ENCODE measurements at places on chromosomes 4 and X.
A peak's percentile ranks its signal among the peaks of the same experiment; 100 is the strongest.

GRCh38 chr4:153083447-153083947, 120.7 kb upstream of the TRIM2 start:
- peak; percentile 88 for DNase-seq

GRCh38 chr4:62901101-62901500, 1508.1 kb downstream of the TECRL start:
- DNase-seq = no peak

DNA sequence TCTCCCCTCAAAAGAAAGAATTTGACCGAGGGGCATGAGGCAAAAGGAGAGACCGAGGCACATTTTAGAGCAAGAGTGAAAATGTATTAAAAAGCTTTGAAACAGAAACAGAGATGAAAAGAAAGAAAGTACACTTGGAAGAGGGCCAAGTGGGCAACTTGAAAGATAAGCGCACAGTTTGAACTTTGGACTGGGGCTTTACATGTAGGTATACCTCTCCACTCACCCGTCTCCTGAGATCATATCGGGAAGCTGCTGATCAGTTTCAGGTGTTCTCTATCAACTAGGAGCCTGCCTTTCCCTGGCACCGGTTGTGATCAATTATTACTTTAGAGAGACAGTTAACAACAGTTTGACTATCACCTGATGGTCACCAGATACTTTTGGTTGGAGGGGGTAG, 2666.5 kb downstream of the ARAP2 start:
- no peak for DNase-seq

DNA sequence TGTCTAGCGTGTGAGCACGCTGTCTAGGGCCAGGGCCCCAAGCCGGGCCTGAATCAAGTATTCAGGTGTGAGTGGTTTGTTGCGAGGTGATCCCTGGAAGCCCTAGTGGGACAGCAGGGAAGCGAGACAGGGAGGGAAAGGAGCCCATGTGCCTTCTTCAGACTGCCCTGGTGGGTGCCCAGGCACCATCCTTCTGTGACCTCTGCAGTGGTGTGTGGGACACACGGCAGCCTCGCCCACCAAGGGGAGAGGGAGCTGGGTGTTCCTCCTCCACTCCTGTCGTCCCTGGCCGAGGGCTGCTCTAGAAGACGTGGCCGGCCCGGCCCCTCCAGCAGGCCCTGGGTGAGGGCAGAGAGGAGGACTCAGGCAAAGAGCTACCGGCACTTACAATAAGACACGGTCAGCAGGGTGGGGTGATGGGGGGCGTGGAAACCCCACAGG, 47.4 kb downstream of the HTRA3 start:
- DNase-seq = no peak

DNA sequence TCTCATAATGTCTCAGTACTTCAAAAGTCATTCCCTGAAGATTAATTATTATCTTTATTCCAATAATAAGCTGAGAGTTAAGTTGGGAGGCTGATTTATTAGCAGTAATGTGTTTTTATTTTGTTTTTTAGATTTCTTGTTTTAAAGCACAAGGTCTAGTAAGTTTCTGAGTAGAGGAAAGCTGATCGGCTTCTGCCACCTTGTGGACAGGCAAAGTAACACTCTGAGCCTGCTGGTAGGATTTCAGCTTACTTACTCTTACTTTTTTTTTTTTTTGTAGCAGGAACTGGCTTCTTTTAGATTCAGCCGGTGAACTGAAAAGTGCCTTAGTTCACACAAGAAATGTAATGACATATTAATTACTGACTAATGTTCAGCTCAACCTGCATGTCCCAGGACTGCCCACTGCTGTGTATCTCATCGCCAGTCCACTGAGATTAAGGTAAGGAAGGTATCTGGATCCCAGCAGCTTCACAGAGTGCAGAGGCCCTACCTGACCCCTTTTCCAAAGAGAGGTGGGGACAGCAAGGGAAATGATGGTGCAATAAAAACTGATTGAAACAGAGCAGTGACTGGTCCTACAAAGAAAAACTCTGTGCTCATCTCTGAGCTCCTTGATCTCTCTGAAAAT, 126.5 kb downstream of the ADGRA3 start:
- DNase-seq = peak; percentile 13

DNA sequence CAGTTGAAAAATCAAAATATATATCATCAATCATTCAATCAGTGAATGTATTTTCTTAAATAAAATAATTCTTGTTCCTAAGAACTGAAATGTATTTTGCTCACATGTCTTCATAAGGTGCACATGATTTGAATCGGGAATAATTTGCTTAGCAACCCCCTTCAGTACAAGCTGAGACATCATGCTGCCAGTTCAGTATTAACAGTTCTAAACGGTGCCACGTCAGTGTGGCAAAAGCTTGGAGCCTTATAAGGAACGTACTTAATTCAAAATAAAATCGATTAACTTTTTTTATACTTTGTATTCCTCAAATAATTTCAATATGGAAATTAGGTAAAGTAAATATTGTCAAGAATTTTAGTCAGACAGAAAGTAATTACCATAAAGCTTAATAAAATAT, 287.9 kb downstream of the CCSER1 start:
- DNase-seq = no peak

GRCh38 chr4:186240848-186241491, 13.7 kb downstream of the KLKB1 start:
- DNase-seq = peak; percentile 99

GRCh38 chrX:9851890-9852289, 65.7 kb downstream of the SHROOM2 start:
- no peak for DNase-seq

DNA sequence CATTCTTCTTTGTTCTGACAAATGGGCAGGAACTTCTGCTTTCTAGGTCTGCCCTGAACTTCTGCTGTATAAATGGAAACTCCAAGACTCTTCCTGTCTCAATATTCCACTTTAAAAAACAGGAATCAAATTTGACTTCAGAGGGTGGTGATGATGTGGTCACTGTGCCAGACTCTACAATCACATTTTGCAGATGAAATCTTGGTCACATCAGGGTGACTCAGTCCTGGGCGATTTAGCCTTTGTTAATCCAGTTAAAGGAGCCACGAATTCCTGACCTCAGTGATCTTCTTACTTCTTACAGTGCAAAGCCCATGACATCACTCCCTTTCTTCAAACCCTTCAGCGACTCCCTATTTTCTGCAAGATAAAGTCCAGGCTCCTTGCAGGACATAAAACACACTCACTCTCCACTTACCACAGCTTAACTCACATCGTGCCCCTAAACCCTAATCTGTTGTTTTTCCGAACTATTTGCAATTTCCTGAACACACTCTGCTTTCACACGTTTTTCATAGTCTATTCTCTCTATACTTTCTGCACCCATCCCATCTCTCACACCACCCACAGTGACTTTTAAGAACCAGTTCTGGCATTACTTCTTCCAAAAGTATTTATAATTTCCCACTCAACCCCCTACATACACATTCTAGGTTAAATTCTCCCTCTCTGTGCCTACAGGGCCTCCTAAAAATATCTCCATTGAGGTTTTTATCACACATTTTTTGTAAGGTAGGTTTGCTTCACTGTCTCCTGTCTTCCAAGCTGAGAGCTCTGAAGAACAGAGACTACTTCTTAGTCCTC, 11.1 kb downstream of the GASK1B start:
- DNase-seq = no peak

GRCh38 chr4:128424527-128425497, 137.2 kb upstream of the PGRMC2 start:
- no peak for DNase-seq

DNA sequence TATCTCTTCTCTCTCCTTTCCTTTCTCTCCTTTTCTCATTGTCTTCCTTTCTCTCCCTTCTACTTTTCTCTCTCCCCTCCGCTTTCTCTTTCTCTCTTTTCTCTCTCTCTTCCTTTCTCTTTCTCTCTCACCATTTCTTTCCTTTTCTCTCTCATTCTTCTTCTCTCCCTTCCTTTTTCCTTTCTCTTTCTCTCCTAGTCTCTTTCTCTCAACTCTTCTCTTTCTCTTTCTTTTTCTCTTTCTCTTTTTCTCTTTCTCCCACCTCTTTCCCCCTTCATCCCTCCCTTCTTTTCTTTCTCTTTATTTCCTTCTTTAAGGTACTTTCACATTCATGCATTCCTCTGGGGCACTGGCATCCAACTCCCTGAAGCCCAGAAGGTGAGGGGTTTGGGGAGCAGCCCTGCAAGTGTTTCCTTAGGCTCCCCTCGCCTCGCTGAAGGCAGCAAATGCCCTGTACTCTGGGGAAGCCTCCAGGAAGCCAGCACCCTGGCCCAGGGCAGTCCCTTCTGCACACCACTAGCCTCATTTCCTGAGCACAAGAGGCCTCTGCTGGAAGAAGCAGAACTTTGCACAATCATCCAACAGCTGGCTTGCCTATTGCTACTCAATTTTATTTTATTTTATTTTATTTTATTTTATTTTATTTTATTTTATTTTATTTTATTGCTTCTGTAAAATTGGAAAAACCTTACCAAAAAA, 124.2 kb downstream of the NFKB1 start:
- DNase-seq = no peak

- DNase-seq = no peak
These were observed 29.1 kb upstream of the UTP14A start for GRCh38 chrX:129876771-129877305.

Measured in NCI-H1694 treated with DMSO at 0.1 percent for 48 hours (cell line).